ENCODE measurements at places on chromosomes 1 and 21.

- DNase-seq: no peak
These were observed 2.1 kb upstream of the PDIK1L start for GRCh38 chr1:26109229-26110164.

DNA sequence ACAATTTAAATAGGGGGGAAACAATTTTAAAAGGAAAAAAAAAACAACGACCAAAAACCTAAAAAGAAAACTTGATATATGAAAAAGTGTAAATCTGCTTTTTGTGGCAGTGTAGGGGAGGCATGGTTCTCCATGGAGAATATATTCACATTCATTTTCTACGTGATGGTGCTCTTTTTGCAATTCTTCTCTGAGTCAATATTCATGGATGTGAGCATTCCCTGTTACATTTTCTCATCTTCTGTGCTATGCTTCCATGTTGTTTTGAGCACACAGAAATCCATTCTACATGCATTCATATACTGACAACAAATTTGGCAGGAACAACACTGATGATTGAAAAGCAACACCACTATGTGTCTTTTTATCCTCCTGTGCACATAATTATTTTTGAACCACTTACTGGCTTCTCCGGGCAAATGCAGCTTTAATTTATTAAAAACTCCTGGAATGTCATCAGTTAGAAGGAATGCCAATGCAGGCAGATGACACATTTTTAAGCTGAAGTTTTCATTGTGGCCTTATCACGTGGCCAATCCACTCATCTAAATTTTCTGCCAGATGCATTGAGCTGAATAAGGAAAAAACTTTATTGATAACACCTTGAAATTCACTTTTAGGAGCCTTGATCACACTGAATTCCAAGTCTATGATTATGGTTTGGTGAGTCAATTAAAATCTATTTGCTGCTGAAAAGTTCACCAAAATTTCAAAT lies 590.6 kb downstream of the NUF2 start:
- DNase-seq: no peak

DNA sequence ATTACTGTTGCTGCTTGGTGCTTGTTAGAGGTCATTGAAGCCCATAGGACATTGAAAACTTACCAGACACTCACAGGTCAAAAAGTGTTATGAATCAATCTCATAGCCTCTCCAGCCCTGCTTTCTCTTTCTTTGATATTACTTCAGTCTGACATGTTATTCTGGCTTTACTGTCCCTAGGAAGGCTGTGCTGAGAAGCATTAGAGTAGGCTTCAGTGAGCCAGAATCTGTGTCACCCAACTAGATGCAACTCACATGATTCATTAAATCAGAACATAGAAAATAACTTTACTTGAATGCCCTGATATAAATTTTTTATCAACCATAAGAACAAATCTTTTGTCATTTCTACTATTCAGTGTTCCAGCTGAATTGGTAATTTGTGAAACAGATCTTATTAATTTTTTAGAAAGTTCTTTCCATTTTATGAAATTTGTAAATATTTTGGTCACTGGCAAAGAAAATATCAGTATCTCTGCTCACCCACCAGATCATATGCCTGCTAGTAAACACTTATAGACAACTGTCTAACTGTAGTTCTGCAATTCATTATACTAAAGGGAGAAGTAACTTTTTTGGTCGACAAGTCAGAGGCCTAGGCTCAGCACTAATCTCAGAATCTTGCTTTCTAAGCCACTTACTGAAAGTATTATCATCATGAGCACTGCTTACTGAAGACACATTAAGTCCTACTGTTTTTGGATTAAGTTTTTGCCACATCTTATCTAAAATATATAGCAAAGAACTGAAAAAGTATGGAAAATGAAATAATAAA lies 48.2 kb downstream of the RPAP2 start:
- DNase-seq: no peak

DNA sequence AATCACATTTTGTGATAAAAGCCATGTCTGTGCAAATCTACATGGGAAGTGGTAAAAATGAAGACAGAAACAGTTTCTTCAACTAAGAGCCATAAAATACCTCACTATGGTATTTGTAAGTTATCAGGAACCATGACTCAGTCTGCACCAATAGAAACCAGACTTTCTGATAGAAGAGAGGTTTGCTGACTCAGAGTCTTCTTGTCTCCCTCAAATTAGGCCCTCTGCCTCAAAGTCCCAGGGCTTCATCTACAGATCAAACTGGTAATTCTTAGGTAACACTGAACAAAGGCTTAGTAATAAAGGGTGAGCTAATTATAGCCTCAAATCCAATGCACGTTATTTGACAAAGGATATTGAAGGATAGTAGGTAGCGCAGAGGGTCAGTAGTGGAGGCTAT lies 30.9 kb upstream of the SSX2IP start:
- no peak for DNase-seq

DNA sequence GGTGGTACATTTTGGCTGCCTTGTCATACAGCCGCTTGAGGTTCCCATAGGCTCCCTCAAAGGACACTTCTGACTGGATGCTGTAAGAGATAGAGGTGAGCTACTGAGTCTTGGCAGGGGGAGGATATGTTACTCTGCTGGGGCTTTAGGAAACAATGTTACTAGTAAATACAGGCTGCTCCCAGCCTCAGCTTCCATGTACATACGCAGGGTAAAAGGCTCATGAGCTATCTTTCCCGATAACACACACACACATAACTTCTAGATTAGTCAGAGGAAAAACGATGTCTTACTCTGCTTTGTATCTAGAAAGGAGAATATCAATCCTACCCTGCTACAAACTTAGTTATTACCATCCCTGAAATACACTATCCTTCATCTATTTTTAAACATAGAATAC lies 14.3 kb downstream of the SMG5 start:
- no peak for DNase-seq

DNA sequence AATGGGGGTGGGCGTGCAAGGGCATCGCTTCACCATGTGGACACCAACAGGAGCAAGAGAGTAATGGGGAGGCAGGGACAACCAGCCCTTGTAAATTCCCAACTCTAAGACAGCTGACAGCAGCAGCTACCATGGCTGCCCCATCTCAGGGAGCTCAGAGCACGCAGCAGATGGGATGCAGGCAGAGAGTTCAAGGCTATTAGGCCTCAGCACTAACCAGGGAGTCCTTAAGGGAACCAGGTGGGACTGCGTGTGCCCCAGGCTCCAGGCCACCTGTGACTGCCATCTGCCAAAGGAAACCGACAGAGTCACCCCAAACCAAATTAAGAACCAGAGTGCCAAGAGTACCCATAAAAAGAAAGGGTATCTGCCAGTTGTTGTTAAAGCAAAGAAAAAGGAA lies 33.7 kb upstream of the PRDM2 start:
- DNase-seq: no peak

DNA sequence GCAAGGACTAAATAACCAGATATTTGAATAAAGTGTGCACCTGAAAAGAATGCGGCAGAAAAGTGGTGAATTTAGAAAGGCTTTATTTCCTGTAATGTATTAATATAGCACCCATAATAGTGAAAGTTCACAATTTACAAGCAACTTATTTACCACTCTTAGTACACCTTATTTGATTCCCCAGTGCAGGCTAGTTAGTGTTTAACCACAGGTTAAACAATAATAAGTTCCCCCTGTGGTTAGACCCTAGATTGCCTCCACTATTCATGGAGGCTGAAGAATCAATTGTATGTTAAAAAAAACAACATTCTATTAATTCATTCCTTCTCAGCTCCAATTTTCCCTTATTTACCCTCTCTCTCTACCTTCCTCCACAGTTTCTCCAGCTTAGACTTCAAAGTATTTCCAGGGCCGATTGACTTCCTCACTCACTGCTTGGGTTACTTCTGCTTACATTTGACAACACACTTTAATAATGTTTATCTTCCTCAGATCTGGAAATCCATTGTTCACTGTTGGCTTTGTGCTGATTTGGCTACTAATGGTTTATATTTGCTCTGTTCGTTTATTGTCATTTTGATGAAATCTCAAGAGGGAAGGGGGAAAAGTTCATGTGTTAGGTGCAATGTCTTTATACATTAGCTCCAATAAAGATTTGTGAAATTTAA lies 796.3 kb downstream of the BRINP3 start:
- DNase-seq: no peak

DNA sequence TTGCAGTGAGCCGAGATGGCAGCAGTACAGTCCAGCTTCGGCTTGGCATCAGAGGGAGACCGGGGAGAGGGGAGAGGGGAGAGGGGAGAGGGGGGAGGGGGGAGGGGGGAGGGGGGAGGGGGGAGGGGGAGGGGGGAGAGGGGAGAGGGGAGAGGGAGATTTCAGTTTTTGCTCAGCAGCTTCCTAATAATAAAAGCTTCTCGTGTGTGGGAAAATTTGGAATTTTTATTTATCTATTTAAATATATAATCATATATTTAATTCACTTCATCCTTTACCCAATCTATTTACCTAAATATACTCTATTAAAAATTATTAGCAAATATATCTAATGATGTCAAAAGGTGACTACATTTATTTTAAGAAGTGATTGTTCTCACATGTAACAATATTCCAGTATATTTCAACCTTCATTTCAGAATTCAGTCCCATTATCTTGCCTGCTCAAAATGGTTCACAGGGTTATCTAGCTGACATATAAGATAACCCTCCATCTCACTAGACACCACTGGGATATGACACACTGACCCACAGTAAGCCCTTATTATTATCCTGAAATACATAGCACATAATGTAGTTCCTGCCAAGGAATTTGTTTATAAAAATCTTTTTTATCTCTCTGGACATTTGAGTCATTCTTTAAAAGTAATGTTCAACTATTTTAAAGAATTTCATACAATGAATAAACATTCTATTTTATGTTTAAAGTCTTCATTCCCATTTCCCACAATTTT lies 105.9 kb downstream of the GPATCH2 start:
- DNase-seq: no peak

DNA sequence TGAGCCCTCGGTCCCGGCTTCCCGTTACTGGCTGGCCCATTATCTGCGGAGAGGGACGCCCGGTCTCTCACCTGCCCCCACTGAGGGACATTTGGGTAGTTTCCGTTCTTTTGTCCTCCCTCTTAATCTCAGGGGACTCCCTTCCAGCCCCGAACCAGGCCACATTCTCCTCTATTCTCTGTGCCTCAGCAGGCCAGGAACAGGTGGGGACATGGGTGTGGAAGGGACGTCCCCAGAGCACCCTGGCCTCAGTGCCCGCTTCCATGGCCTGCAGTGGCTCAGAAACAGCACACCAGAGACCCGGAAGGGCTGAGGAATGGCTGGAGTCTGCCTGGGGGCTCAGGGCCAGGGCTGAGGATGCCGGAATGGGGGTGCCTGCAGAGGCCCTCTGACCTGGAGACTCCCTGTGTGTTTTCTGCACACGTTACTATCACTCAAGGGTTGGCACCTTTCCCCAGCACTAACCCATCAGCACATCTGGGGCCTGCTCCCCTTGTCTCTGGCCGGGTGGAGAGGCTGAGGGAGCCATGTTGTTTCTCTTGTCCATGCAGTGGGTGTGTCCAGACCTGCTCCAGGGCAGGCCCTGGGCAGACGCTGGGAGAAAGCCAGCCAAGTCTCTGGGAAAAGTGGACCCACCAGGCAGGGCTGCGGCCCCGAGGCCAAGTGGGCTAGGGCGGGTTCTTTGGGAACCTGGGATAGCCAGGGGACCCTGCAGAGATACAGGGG lies 10.0 kb upstream of the DNMT3L start:
- no peak for DNase-seq

DNA sequence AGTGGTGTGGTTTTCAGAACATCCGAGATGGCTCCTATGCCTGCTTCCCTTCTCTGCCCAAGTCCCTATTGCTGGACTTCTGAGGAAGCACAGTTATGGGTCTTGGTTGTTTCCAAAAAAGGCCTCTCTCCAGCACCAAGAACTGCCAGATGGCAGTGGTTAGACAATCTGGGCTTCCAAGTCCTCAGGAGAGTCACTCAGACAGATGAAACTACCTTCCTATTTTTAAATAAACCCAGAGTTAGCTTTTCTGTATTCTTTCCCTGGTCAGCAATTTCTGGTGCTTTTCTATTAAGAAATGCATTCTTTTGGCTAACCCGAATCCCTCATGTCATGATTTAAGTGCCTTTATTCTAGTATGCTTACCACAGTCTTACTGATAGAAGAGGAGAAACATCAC lies 245.9 kb downstream of the PRDM2 start:
- DNase-seq: no peak

DNA sequence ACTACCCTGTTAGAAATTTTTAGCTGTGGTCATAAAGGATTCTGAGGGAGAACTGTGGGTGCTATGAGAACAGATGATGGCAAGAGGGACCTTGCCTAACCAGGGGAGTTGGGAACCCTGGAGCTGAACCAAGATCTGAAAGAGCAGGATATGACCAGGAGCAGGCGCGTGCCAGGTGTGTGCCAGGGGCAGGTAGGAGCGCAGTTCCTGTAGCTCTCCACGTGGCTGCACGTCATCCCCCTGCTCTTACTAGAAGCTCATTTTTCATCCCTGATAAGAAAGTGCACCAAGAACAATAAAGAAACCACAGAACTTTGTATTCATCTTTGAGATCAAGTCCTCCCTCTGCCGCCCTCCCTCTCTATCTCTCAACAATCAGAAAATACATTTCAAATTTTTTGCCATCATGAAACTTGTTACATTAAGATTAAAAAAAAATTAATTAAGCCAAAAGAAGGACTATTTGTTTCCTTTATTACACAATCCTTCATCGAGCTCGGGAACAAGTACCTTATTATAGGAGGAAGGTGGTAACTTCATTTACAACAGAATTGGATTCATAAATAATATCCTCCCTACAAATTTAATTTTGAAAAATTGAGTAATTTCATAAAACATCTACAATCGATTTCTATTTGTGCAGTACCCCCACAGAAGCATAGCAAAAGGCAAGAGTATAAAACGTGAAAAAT lies 78.5 kb downstream of the SLC35F3 start:
- DNase-seq: no peak

DNA sequence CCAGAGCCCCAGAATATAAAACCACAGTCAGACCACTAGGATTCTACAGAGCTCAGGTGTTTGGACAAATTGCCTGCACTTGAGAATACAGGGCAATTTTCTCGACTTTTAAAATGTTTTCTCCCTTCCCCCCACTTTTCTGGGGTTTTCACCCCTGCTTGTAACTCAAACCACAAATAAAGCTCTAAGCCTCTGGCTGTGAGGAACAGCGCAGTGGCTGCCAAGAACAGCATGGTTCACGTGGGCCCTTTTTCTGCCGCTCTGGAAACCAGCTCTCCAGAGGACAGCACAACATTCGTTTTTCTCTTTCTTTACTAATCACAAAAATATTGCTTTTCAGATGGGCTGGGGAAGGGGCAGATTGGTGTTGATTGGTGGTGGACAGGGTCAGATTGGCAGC lies 102.2 kb upstream of the JUN start:
- no peak for DNase-seq

DNA sequence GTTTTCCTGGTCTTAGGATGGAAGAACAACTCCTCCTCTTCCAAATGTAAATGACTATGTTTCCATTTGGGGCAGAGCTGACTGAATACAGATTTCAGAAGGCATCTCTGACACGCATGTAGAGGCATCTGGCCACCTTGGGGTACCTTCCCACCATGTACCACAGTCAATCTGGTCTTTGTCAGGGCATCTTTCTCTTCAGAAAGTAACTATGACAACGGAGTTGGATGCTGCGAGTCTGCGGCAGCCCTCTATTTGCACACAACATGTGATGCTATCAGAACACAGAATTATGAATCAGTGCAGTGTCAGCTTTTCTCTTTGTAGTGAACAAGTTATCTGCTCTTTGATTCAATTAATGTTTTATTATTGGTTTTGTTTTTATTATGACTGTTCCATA lies 94.7 kb downstream of the TSEN15 start:
- no peak for DNase-seq
